ENCODE measurements at places on chromosomes 11 and 22.

- peak; percentile 22 for DNase-seq
Observed at GRCh38 chr11:45025716-45026492, 75.2 kb upstream of the TP53I11 start.

DNA sequence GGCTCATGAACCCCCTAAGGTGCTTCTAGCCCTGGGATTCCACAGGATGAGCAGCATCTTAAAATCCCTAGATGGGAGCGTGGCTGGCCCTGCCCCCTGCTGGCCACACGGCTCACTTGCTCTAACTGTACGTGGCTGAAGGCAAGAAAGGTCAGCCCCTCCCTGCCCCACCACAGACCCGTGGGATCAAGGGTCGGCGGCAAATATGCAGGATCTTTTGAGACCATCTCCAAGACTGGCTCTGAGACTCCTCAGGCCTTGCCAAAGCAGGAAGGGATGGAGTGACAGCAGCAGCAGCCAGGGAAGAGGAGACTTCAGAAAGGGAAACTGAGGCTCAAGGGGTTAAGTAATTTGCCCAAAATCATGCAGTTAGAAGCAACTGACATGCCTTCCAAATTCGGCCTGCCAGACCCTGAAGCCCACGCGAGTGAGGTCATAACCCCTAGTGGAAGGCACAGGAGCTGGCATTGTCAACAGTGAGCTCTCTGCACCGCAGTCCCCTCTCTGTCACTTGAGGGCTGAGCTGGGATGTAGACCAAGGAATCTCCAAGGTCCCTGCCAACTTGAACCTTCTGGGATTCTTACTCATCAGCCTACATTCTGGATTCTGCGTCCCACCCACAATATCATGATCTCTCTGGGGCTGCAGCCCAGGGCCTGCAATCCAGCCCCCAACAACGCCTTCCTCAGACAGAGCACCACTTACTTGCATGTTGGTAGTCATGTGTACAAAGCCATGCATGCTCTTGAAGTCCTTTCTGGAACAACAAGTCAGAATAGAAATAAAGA lies 31.4 kb downstream of the CREB3L1 start:
- peak; percentile 80 for DNase-seq

DNA sequence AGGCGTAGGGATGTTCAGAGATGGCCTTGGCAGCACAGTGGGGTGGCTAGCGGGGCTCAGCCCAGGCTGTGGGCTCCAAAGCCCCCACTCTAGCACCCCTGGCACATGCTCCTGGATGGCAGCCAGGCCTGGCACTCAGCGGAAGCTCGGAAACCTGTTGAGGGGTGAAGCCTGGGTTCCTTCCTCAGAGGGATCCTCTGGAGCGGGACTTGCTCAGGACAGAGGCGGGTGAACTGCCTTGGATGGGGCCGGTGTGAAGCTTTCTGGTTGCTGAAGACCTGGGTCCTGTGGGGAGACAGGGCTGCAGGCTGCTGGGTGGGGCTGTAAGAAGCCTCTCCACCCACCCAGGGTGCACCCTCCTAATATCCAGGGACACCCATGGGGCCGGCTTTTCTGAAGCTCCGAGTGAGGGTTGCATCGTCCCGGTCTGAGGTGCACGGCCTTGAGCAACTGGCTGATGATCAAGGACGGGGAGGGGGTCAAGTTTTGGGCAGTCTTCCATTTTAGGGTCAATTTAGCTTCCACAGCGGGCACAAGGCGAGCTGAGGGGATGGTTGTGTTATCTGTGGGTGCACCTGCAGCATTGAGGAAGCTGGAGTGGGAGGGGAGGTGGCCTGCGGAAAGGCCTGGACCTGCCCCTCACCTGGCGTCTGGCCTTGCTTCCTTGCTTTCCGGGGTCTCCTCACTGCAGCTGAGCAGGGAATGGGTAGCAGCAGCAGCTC lies 5.2 kb downstream of the MRGPRE start:
- DNase-seq: no peak

- DNase-seq: no peak
Observed at GRCh38 chr22:32336121-32336603, 21.5 kb upstream of the RFPL3 start.

GRCh38 chr11:37995886-37996285 lies 1397.8 kb upstream of the RAG2 start:
- no peak for DNase-seq

GRCh38 chr11:112290493-112290850 lies 29.8 kb upstream of the PLET1 start:
- DNase-seq: no peak
